ENCODE measurements at places on chromosomes 5 and 9.

DNA sequence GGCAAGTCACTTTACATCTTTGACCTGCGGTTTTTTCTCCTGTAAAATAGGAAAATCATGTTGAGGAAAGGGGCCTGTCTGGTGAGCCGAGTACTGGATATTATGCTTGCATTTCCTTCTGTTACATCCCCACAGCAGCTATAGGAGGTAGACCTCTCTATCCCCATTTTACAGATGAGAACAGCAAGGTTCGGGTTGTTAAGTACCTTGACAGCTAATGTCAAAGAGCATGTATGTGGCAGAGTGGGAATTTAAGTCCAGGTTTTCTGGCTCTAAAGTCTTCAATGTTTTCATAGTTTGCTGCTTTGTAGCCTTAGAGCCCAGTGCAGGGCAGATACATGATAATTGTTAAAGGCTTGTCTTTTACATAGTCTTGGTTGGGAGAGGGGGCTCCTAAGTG is 2.8 kb downstream of the TMEM268 start:
- DNase-seq: no peak

- DNase-seq: no peak
These were observed 12.3 kb downstream of the FCN2 start for GRCh38 chr9:134892820-134893420.

GRCh38 chr5:89972901-89973300 is 436.7 kb downstream of the CETN3 start:
- no peak for DNase-seq

DNA sequence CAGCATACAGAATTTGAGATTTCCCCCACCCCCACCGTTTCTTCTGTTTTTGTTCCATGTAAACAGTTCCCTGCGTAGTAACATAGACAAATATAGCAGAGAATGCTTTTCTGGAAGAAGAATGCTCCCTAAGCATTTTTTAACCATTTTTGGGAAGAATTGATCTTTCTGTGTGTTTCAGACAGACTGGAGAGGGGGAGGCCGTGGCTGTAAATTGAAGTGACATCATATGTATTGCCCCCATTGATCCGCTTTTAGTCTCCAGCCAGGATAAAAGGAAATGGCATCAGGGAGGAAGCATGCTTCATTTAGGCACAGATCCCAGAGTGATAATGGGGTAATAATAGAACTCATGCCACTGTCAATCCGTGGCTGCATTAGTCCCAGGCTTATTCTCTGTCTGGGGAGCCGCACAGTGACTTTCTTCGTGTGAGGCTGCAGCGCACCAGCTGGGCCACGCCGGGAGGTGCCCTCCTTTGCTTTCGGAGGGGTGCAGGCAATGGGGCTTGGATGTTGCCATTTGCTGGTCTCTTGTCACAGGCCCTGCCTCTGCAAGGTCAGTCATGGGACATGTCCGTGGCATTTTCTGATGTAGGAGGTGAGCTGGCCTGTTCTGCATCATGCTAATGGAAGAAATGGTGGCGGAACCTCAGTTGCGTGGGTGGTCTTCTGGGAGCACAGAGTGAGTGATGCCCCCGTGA is 261.5 kb downstream of the FANCC start:
- no peak for DNase-seq

DNA sequence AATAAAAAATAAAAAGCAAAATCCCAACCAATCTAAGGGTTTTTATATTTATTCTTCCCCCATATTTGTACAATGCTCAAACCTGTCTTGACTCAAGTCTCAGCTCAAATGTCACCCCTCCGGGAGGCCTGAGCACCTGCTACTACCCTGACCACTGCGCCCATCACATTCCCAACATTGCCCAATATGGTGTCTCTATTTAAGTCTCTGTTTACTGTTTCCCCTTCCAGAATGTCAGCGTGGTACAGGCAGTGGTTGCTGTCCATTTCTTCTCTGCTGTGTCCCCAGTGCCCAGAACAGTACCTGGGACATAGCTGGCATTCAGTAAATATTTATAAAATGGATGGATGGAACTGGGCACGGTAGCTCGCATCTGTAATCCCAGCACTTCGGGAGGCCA is 47.3 kb upstream of the PRRC2B start:
- DNase-seq: no peak

- no peak for DNase-seq
These were observed 134.0 kb downstream of the PHF2 start for GRCh38 chr9:93710370-93710723.

DNA sequence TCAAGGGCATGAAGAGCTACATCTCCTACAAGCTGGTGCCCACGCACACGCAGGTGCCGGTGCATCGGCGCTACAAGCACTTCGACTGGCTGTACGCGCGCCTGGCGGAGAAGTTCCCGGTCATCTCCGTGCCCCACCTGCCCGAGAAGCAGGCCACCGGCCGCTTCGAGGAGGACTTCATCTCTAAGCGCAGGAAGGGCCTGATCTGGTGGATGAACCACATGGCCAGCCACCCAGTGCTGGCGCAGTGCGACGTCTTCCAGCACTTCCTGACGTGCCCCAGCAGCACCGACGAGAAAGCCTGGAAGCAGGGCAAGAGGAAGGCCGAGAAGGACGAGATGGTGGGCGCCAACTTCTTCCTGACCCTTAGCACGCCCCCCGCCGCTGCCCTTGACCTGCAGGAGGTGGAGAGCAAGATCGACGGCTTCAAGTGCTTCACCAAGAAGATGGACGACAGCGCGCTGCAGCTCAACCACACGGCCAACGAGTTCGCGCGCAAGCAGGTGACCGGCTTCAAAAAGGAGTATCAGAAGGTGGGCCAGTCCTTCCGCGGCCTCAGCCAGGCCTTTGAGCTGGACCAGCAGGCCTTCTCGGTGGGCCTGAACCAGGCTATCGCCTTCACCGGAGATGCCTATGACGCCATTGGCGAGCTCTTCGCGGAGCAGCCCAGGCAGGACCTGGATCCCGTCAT is 1.4 kb downstream of the SNX18 start:
- peak; percentile 21 for DNase-seq

DNA sequence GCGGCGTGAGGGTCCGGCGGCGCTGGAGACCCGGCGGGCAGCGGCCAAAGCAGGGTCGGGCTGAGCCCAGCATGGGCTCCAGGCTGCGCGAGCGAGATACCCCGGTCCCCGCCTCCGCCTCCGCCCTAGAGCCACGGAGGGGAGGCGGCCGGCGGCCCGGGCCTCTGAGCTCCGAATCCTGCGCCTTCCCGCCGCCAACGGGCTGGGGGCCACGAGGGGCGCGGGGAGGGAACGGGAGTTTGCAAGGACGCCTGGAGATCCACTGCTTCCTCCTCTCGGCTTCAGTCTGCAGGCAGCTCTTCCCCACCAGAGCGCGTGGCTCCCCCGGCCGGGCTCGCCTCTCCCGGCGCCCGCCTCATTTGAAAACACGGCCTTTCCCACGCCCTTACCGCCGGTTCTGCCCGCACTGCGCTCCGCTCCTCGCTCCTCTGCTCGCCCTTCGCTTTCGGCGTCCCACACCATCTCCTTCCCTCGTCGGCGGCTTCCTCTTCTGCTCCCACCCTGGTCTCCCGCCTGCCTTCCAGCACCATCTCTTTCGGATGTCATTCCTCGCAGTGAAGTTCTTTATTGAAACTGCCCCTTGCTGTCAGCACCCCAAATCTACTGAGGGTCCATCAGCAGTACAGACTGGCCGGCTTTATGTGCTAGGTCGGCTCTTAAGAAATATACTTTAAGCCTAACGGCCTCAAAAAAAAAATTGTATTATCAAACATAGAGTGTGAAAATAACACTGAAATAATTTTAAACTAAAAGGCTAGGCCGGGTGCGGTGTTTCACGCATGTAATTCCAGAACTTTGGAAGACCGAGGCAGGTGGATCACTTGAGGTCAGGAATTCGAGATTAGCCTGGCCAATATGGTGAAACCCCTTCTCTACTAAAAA is 105.0 kb upstream of the FAM120A start:
- no peak for DNase-seq

All from C1 segment of cervical spinal cord (tissue), 14 donors.